PC-3 (cell line): ENCODE measurements at places on chromosomes 1 and 21.

GRCh38 chr21:41358193-41359166, 3.3 kb upstream of the MX2 start:
- DNase-seq: no peak

GRCh38 chr21:44763050-44763378, 38.6 kb downstream of the UBE2G2 start:
- DNase-seq: no peak

- DNase-seq: no peak
Measured at GRCh38 chr1:175810305-175810704, 66.9 kb upstream of the TNR start.

DNA sequence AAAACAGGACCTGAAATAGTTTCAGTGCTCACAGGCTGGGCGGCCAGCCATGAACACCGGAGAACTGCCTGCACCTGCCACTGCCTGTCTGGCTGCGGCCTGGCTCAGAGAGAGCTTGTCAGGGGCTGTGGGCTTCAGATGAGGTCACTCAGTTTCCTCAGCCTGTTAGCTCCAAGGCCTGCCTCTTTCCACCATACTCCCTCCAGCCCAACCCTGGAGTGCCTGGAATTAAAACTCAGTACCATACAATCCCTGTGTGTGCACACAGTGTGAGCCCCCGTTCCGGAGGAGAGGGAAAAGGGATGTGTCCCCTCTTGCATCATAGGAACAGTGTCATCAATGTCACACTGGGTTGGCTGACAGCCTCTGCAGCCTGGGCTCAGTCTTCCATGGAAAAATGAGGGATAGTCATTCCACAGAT, 16.2 kb downstream of the CACNA1S start:
- no peak for DNase-seq

DNA sequence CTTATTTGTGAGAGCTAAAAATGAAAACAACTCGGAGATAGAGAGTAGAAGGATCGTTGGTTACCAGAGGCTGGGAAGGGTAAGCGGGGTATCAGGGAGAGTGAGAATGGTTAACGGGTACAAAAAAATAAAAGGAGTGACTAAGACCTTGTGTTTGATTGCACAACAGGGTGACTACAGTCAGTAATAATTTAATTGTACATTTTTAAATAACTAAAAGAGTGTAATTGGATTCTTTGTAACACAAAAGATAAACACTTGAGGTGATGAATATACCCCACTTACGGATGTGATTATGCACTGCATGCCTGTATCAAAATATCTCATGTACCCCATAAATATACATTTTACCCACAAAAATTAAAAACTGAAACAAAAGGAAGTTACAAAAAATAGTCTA, 29.4 kb downstream of the FOXJ3 start:
- DNase-seq: no peak

- peak; percentile 91 for DNase-seq
Measured at GRCh38 chr1:154419620-154420571, 14.8 kb downstream of the IL6R start.

DNA sequence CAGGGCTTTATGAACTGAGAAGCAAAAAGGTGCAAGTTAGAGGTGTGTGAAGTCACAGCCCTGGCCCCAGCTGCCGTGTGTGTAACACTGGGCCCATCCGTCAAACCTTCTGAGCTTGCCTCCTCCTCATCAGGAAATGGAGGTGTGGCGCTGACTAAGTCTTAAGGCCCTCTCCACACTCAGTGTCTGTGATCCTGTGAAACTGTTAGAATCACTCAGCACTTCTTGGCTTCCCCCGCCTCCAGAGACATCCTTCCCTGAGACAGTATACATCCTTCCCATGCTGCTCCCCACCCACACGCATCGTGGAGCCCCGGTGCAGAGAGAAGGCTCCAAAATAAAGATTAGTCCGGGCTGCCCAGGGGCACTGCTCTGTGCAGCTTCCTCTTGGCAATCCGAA, 33.3 kb downstream of the LRP8 start:
- DNase-seq: peak; percentile 13

DNA sequence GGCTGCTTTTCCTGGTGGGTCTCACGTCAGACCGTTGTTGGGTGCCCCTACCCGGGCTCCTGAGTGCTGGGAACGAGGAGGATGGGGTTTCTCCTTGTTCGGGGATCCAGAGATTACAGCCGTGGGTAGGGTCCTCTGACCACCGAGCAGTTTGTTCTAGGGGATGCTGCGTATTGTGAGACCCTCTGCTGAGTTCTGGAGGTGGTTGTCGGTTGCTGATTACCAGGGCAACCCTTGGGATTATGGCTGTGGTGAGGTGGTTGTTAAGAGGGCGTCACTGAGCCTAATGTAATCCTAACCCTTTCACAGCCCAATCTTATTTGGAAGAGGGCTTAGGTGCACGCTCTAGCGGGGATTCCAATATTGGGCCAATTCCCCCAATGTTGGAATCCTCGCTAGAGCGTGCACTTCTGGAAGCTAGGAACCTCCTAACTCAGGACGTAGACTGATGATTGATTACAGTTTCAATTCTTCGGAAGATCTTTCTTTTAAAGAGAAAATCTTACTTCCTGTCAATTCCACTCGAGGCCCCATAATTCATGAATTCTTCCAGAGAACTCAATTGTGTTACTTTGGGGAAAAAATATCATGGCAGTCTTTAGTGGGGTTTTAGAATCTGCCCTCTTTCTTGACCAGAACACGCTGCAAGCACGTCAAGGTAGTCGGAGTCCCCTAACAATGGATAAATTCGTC, 483 bp downstream of the TCEANC2 start:
- DNase-seq: peak; percentile 18

DNA sequence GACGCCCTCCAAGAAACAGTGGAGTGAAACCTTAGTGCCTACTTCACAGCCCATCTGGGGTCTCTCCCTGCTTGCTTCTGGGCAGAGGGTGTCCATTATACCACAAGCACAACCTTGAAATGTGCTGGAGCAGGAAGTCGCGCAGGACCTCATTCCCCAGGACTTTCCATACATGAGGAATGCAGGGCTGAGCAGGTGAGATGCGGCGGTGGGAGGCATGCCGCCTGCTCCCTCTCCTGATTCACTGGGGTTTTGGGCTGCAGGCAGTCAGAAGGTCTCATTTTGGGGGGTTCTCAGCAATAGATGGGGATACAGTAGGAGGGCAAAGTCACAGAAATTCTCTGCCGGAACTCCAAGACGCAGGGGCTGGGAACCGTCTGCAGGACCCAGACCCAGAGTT, 15.7 kb upstream of the UMODL1 start:
- no peak for DNase-seq
